Stimulated activated CD8-positive, alpha-beta memory T cell treated with anti-CD3 and anti-CD28 coated beads, Interleukin-7, amount 100 ng/mL, for 1 hour (primary cell): ENCODE measurements at places on chromosomes 7 and 10.

DNA sequence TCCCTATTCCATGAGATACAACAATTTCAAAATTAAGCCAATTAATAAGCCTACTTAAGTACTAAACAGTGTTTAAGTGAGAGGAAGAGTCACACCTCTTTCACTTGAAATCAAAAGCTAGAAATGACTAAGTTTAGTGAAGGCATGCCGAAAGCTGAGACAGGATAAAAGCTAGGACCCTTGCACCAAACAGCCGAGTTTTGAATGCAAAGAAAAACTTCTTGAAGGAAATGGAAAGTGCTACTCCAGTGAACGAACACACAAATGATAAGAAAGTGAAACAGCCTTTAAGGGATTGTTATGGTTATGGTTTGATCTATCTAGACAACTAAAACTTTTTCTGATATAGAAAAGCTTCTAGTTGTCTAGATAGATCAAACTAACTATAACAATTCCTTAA lies 135.4 kb upstream of the KMT2E start:
- no peak for DNase-seq

- no peak for DNase-seq
These were observed 295.9 kb upstream of the NFE2L3 start for GRCh38 chr7:25855854-25856782.

- DNase-seq, result no peak
These were observed 65.4 kb downstream of the NPS start for GRCh38 chr10:127614484-127615017.

DNA sequence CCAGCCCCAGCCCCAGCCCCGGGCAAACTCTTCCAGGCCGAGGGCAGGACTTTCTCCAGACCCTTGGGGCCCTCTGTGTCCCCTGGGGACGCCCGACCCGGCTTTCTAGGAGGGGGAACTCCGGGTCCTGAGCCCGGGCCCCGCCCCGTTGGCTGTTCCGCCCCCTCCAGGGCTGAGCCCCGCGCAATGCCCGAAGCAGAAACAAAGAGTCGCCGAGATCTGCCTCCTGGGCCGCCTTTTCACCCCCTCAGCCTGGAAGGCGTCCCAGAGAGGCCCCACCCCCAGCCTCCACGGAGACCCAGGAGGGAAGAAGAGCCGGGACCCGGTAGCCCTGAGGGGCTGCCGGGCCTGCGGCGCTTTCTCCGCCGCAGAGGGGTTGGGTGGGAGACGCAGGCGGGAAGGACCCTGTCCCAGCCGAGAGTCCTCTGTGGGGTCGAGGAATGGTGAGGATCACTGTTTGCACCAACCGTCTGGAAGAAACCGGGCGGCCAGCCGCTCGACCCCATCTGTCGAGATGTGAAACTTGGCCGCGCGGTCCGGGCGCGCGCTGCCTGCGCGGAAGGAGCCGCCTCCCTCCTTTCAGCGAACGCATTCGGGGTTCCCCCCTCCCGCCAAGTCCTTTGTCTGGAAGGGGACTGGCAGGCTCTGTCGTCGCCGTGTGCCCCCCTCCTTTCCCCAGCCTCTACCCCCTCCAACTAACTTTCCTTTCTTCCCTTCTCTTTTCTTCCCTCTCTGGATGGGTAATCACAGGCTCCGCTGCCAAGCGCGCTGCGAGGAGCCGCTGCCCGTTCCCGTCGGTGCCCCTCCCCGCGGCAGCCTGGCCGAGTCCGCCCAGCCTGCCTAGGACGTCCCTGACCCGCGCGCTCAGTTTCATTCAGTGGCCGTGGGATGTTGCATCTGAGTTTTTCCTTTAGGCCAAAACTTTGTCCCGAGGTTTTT lies 10.2 kb downstream of the EN2 start:
- DNase-seq, result no peak

DNA sequence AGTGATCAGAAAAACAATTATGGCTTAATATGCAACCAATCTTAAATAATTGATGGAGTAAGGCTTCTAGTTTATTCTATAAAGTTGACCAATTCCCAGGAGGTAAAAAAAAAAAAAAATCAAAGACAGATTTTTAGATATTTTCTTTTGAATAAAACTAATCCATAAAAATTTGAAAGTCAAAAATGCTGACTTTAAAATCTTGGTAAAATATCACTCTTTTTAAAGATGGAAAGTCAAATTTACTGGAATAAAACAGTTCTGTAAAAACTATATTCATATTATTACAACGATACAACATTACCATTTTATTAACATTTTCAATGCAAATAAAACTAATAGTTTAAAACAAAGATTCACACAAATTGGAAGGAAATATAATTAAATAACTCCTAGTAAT lies 5.4 kb downstream of the RELN start:
- no peak for DNase-seq

DNA sequence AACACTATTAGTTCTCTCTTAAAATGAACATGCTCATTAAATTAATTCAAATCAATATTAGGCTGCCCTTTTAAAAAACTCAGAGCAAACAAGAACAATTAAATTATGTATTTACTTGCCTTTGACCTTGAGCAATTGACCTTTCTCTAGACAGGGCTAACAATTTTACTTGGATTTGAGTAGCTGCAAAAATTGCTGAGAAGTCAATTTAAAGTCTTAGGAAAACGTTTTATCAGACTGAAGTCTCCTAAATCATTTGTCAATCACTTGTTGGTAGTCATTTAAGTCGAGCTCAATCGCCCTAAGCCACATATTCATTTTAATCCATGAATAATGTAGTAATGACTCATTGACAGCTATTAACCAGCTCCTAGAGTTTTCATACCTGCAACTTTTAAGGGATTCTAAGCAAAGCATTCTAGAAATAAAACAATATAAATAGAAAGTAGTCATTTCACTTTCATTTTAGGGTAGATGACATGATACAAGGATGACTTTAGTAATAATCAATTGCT lies 84.9 kb upstream of the SEC61G start:
- DNase-seq, result no peak

- no peak for DNase-seq
These were observed 67.9 kb upstream of the COL13A1 start for GRCh38 chr10:69733791-69734261.

DNA sequence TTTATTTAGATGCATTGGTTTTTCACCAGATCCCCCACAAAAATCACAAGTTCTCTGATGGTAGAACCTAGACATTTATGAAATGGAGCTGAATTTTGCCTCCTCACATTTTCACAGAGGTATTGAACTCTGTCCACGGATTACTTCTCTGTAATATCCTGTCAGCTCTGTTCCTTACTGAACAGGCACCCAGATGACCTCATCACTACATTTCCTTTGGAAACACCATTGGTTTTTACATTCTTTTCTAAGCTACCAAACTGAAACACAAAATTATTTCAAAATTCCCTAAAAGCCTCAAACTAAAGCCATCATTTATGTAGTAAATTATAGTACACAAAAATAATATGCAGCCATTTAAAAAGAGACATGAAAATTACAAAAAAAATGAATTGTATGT lies 98.3 kb upstream of the KCNIP2 start:
- DNase-seq, result no peak

GRCh38 chr7:25318047-25318446 lies 89.8 kb upstream of the NPVF start:
- no peak for DNase-seq

DNA sequence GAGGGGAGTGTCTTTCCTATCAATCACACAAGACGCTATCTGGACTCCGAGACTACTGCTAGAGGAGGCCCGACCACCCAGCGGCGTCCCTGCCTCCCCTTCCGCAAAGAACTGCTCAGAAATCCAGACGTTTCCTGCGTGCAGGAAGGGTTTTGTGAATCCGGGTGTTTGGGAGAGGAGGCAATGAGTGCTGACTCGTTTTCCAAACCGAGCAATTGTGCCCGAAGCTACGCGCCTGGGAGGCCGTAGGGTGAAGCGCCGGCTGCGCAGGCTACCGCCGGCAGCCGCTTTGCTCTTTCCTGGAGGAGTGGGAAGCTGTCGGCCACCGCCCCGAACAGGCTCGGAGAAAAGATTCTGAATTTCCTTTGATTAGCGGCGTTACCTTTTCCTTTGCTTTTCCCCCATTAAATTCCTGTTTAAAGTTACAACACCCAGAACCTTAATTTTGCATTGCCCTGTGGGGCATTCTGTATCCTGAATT lies 5.3 kb downstream of the VAX1 start:
- DNase-seq, result no peak

GRCh38 chr7:51802718-51803117 lies 486.1 kb upstream of the COBL start:
- no peak for DNase-seq

DNA sequence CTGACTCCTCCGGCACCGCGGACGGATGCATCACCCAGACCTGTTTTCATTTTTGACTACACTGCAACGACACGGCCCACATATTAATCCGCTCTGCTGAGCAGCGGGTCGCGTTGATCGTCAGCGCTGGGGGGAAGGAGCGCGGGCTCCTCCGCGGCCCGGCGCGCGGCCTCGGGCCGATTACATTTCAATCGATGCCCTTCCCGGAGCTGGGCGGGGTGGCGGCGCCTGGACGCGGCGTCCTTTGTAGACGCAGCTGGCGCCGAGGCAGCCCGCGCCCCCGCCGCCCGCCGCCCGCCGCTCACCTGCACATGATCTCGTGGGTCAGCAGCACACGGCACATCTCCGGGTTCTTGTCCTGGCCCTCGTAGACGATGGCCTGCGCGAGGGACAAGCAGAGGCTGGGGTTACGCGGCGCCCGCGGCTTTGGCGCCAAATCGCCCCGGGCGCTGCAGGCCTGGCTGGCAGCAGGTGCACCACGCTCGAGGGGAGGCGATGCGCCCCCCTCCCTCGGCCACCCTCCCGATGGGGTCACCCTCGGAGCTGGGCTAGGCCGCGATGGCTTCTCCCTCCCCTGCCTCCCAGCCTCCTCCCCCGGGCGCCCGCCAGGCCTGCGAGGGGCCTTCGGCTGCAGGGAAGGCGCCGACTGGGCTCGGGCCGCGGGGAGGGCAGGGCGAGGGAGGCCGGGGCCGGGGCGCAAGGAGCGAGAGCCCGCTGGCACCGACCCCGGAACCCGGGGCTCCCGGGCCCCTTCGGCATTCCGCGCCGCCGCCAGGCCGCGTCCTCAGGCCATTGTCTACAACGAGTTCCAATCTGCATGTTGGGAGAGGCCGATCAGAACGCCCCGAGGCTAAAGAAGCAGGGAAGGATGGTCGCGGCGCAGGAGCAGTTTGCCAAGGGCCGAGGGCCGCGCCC lies 5.2 kb downstream of the EBF3 start:
- no peak for DNase-seq

- no peak for DNase-seq
These were observed 111.8 kb downstream of the HIP1 start for GRCh38 chr7:75626954-75627353.

DNA sequence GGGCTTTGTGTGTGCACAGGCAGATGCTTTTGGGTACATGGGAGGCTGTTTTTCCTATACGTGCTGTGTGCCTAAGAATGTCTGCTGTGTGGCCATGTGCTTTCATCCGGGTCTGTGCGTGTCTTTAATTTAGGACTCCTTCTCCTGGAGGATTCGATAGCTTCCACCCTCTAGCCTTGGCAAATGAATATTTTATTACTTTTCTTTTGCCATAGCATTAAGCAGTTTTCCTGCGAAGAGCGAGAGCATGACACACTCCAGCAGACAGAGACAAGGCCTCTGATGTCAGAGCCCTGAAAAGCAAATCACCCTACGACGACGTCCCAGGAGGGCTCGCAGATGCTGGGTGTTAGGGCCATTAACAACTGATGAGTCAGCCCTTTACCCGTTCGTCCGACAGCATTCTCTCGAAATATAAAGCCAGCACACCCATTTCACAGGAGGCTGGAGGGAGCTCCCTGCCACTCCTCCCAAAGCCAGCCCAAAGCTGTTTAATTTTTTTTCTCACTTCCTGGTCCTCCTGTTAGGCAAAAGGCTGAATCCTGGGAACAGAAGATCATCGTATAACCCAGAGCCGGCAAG lies 311.3 kb upstream of the ZMIZ1 start:
- no peak for DNase-seq

DNA sequence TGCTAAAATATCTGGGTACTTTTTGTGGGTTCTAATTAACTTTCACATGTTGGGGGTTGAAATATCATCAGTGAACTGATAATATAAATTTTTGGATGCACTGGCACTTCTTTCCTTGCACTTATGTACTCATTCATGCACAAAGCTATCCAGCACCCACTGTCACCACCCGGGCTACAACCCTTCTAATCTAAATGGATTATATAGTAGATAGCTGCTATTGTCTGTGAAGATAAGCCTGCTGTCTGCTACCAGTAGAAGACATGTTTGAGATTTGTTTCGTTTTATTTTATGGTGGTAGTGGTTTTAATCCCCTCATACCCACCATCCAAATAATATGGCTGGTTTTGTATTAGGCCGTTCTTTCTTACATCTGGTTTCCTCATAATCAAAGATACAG lies 353.5 kb upstream of the LRGUK start:
- no peak for DNase-seq

- DNase-seq, result no peak
These were observed 56.9 kb upstream of the ADGRA1 start for GRCh38 chr10:133030781-133031180.

GRCh38 chr10:119657725-119658124 lies 6.5 kb downstream of the BAG3 start:
- DNase-seq, result no peak

DNA sequence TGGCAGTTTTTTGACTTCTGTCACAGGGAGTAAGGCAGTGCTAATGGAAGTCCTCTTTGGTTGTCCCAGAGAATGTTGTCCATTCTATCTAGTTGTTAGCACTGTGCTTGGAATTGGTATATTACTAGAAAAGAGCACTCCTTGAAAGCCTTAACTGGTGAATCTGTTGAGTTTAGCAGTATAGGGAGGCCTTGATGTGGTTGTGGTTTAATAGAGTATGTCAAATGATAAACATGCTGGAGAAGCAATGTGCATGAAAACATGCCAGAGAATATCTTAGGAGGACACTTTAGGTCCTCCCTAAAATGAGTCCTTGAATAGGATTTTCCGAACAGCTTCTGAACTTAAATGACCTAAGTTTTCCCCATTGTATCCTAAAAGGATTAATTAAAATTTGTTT lies 98.6 kb downstream of the BTRC start:
- DNase-seq, result no peak

DNA sequence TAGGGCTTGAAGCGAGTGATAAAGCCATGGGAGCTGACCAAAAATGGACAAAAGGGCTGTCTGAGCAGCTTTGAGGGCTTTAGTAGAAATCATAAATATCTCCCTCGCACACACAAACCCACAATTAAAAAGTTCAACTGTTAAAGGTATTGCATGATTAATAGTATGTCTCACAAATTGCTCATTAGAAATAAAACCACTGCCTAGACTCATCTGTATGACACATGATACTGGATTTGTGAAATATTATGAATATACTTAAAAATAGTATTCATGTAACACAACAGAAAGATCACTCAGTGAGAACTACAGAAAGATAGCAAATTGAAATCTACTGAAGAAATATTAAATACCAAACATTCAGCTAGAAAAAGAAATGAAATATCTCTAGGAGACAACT lies 11.9 kb upstream of the PTPN12 start:
- no peak for DNase-seq

DNA sequence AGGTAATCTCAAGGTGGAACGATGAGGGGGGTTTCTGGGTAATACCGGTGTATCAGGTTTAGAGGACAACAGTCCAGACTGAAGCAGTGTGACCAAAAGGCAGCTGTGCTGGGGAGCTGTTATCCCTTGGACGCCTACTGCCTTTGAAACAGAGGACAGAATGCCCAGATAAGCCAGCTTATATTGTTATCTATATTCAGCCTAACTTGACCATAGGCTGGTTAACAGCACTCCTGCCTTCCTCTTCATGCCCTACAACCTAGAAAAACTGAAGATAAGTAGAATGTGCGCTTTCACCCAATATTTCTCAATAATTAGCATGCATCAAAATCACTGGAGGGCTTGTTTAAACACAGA lies 44.9 kb downstream of the IL6 start:
- DNase-seq, result no peak

- DNase-seq, result no peak
These were observed 146.8 kb downstream of the OTUD1 start for GRCh38 chr10:23585666-23586065.
